Hindlimb muscle (tissue), 1 donor: ENCODE measurements at places on chromosomes 7 and 10. TPM values are rescaled to one million over a fixed set of nuclear protein-coding genes. Genes with fewer than 3 reads are reported as not detected.

The RFC2 gene
- 34.2 TPM for polyA plus RNA-seq

The MEOX2 gene
- polyA plus RNA-seq, result 40.2 TPM

The CDHR3 gene
- 14.9 TPM for polyA plus RNA-seq

The TCAF2 gene
- polyA plus RNA-seq, result 22.4 TPM

The LRRC18 gene
- 0.12 TPM for polyA plus RNA-seq
